ENCODE measurements at places on chromosomes 4 and X.

DNA sequence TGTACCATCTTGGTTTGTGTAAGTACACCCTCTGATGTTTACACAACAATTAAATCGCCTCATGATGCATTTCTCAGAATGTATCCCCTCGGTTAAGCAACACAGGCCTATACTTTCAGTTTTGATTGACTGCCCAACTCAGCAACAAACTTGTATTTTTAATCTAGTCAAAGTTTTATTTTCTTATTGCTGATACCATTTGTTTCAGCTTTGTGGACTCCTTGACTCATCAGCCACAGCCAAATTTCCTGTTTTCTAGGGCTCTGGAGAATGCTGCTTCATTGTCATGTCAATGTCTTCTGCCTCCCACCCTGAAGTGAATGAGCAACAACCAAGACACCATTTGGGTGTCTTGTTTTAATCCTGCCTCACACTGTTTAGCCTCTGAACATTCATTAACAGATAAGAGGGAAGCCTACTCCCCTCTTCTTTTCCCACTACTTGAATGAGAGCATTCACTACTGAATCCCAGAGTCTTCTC, 14.0 kb downstream of the BBS12 start:
- DNase-seq = no peak

DNA sequence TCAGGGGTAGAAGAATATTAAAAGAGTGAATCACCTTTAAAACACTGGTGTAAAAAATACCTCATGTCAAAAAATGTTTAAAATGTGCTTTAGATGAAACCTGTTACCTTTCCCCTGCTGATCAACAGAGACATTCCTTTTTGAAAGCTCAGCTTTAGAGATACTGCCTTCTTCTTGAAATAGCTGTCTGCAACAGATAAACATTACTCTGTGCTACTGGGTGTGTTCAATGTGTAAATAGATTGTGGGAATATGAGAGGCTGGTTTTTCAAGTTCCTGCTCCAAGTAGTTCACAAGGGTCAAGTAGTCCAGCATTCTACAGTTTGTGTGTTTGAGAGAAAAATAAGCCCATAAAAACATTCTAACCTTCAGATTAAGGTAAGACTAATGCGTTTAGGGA, at the start of gene SYTL5:
TSS of gene SYTL5 (plus strand) at position 263 of the 400 bp plus-strand sequence. CDS start 27,337 bp downstream, outside the sequence.
- DNase-seq = no peak

- DNase-seq = no peak
These were observed 7.0 kb upstream of the HAUS7 start for GRCh38 chrX:153477364-153477857.

DNA sequence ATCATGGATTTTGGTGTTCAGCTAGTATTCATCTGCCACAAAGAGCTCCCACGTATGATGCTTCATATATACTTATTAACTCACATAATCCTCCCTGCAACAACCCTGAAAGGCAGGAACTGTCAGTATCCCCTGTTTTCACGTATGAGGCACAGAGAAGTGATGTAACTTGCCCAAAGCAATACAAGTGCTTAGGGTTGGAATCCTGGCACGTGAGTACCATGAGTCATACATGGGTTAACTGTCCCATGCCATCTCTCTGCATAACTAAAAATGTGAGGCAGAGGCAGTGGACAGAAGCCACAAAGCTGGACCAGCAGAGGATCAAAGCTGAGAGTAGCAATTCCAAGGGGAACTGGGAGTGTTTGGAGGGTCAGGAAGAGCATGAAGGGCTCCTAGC, 35.7 kb upstream of the EGFL6 start:
- peak; percentile 85 for DNase-seq

GRCh38 chrX:47583240-47583861, 1.1 kb downstream of the TIMP1 start:
- no peak for DNase-seq

DNA sequence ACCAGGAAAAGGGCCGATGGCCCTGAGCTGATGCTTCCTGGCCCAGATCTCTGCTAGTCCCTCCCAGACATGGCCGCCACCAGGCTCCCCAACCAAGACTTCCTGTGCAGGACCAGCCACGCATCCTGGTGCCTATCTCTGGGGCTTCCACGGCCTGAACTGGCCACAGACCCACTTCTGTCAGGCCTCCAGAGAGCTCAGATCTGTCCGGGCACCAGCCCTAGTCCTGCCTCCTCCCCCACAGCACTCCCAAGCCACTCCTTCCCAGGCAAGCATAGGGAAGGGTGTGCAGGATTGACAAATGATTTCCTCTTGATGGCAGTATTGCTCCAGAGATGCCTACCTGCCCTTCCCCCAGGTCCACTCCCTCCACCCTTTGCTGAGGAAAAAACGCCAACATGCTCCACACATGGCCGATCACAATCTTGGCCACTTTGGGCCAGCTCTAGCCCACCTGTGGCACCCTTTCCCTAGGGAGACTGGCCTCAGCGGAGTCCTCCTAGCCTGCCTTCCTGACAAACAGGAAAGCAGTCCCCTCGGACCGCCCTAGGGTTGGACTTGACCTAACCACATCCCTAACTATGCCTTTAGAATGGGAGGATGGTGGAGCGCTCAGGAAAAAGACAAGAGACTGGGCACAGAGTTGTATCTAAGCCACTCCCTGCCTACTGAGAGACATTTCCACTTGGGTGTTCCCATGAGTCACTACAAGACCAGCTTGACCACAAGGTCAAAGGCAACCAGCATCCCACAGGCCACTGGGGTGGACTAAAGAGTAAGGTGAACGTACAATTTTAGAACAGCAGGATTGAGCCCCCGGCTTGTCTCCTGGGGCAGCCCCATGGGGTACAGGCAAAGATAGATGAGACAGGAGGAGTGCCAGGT, 277.5 kb upstream of the AGTR2 start:
- DNase-seq = peak; percentile 41

DNA sequence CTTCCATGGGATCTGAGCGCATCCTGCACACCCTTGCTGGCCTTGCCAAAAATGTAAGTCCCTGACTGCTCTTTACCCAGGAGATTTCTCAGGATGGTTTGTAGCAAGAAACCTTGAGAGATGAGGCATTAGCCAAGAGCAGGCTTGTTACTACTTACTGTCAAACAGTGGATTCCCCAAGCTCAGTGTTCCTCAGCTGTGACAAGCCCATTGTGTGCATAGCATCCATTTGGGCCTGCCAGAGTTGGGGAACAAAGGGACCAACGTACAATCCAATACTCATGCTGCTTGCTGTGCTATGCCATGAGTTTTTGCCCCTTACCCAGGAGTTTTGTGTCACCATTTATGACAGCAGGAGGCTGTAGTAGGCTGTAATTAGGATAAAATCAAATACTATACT, 267.6 kb downstream of the TENM3 start:
- DNase-seq = no peak

DNA sequence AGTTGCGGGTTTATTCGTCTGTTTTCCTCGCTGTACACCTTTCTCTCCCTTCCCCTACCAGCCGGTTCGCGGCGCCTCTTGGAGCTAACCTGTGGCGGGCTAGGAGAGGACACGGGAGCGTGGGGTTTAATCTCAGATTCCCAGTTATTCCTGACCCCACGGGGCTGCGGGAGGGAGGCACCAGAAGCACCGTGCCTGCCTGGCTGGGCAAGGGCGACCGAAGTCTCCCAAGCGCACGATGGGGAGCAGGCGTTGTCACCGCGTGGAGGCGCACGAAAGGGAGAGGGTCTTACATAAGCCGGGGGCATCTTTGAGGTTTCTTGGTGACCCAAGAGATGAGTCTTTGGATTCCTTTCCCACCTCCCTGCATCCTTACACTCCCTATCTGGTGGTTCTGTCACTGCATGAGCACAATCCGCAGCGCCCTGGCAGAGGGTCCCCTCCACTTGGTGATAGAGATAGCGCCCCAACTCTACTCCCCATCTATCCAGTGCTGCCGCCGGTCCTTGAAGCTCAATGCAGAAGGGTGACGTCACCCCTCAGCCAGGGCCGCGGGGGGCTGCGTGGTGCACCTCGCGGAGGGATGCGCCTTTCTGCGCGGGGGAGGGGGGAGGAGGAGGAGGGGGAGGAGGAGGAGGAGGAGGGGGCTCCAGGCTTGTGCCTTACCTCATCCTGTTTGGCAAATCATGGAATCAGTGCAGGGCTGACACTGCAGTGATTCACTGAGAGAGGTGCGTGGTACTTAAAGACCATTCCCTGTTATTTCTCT, 793 bp downstream of the TSPAN7 start:
- DNase-seq = peak; percentile 12

GRCh38 chr4:183391204-183391603, 53.2 kb upstream of the CDKN2AIP start:
- no peak for DNase-seq

GRCh38 chr4:89162987-89163386, 51.7 kb downstream of the TIGD2 start:
- DNase-seq = no peak

GRCh38 chr4:10093801-10094552, 22.6 kb downstream of the WDR1 start:
- peak; percentile 83 for DNase-seq

DNA sequence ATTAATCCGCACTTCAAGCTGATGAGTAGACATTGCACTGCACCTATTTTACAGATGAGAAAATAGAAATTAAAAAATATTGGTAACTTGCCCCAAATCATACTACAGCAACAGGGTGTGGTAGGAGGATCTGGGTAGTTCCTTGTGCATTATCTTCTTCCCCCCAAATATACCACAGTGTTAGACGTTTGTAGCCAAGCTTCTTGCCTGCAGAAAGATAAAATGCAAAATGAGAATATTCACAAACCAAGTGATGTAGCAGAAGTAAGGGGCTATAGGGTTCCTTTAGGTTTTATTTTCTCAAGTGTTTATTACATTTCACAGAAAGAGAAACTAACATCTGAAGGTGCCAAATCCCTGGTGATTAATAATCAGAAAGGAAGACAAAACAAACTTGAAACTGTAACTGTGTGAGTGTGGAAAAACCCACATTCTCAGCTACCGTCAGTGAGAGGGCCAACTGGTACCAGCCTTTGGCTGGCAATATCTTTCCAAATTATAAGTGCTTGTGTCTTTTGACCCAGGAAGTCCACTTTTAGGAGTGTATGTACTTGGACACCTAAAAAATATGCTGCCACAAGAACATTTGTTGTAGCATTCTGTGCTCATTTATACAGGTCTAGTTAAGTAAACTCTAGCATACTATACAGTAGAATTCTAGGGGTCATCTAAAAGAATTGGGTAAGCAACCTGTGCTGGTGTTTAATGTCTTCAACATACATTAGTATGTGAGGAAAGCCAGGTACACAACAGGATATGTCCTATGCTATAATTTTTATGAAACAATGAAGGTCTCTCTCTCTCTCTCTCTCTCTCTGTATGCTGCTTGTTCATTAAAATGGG, 6.7 kb upstream of the CD38 start:
- no peak for DNase-seq

- DNase-seq = no peak
These were observed 171.1 kb upstream of the PPARGC1A start for GRCh38 chr4:24060932-24061331.

DNA sequence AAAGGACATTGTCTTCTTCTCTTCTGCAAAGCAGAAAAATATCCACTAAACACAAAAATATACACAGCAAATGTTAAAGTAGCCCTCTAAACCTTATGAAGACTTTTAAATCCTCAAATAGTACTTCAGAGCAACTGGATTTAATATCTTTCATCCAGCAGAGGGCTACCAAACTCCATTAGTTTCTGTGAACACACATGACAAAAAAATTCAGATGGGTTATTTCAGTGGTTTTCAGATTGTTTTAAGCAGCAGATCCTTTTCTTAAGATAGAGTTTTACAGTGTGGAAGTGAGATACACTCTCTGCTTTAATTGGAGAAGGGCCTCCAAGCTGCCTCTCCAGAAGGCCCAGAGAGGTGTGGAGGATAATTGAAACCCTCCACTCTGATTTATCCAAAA, 56.7 kb downstream of the ANK2 start:
- peak; percentile 75 for DNase-seq

DNA sequence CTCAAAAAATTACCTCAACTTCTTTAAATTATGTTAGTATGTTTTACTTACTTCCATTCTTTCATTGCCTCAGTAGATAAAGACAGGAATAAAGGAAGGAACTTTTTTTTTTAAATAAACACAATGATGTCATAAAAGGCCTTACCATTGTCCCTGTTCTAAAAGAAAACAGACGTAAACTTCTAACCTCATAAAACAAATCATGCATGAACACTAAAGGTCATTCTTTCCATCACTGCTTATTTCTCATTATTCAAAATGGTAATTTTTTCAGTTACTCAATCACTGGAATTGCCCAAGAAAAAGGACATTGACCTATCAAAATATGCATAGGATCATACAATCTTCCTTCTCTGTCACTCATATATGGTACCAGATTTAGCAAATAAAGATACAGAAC, 32.2 kb upstream of the ARMCX2 start:
- DNase-seq = no peak

- peak; percentile 62 for DNase-seq
These were observed 1646.4 kb upstream of the ADGRL3 start for GRCh38 chr4:59553721-59554091.

- DNase-seq = no peak
These were observed 2.9 kb upstream of the CXCL1 start for GRCh38 chr4:73866246-73866645.

- DNase-seq = no peak
These were observed 25.9 kb downstream of the COL25A1 start for GRCh38 chr4:109276482-109277095.

DNA sequence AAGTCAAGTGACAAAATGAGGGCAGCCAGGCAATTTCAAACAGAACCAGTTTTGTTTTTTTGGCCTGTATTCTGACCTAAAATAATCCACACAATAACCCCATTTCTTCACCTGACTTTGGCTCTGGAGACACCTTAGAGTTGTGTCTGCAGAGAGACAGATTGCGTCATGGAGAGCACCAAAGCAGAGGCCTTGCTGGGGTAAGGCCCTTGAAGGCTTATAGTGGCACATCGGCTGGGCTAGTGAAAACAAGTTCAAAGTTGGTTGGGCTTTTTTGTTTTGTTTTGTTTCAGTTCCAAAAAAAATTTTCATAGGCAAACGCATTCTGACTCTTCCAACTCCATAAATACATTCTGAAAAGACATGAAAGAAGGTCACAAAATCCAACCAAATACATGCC, 34.4 kb downstream of the PARM1 start:
- no peak for DNase-seq

DNA sequence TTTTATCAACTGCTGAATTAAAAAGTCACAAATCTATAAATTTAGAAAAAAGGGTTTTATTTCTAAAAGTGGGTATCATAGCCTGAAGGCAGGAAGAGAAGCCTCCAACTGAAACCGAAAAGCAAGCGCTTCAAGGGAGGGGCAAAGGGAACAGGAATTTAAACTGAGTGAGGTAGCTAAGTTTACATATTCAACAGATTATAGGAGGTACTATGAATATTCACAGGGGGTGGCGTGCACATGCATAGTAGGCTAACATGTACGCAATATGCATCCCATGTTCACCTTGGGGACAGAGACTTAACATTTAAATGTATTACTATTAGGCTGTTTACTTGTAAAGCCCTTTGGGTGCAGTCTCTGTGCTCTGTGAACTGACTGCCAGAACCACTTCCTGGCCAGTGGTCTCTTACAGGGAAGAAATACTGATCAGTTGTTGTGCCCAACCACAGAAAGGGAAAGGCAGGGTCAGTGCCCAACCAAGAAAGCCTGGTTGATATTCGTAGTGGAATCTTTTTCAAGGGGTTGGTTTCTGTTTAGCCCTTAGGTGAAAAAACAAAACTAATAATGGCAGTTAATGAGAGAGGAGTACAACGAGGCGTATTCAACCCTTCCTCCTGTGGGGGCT, 168.7 kb upstream of the GALNTL6 start:
- peak; percentile 5 for DNase-seq

GRCh38 chr4:182895791-182896292, 21.3 kb downstream of the DCTD start:
- no peak for DNase-seq

- no peak for DNase-seq
These were observed 188.1 kb upstream of the FAM241A start for GRCh38 chr4:111957116-111957515.

Measured in myocyte (in vitro differentiated cells).